ENCODE measurements at places on chromosomes 12 and 14. TPM values are rescaled to one million over a fixed set of nuclear protein-coding genes. Genes with fewer than 3 reads are reported as not detected.

The GZMB gene
- total RNA-seq = not detected

The ACVRL1 gene
- total RNA-seq = 9.4 TPM

The LHX5 gene
- 0.41 TPM for total RNA-seq

The KRT2 gene
- total RNA-seq = not detected

The NAV3 gene
- 240 TPM for total RNA-seq

The KRT6C gene
- total RNA-seq = not detected

The SERPINA9 gene
- not detected for total RNA-seq

The TBK1 gene
- 38.7 TPM for total RNA-seq

The NKX2-1 gene
- 0.82 TPM for total RNA-seq

The GYS2 gene
- total RNA-seq = not detected

The RD3L gene
- not detected for total RNA-seq

The A2M gene
- 38.7 TPM for total RNA-seq

The LALBA gene
- not detected for total RNA-seq

The PEBP1 gene
- total RNA-seq = 275 TPM

The BHLHE41 gene
- 0.41 TPM for total RNA-seq

The GNB3 gene
- 1.2 TPM for total RNA-seq

The CRACR2A gene
- total RNA-seq = 0.82 TPM

The PRIMA1 gene
- total RNA-seq = under 0.01 TPM
